ENCODE measurements at places on chromosomes 13 and 19. TPM values are rescaled to one million over a fixed set of nuclear protein-coding genes. Genes with fewer than 3 reads are reported as not detected.

DNA sequence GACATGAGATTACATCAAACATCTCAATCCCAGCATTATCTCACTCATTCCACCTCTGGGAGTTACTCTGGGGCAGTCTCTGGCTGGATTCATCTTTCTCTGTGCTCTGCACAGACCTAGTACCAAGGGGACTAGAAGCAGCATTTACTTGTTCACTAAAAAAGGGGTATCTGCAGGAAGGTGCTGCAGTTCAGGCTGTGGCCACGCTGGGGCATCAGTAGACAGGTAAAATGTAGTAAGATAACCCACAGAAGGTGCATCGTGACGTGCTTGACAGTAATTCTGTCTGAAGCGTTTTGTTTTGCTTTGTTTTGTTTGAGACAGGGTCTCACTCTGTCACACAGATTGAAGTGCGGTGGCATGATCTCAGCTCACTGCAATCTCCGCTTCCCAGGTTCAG is 29.3 kb downstream of the ZNF564 start:
- DNase-seq = no peak

DNA sequence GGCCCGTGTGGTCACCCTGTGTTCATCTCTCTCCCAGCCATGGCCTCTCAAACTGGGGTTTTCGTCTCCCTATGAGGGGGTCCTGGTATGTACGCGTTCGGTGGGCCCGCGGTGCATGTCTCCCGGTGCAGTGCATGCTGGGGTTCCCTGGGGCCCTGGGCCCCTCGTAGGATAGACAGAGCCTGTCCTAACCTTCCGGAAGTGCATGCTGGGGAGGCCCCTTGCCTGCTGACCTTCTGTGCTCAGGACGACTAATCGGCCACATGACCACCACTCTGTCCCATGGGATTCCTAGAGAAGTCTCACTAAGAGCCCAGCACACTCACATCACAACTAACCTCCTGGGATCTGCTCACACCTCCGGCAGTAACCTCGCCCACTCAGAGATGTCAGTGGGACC is 4.9 kb upstream of the USE1 start:
- DNase-seq = no peak

The KLK14 gene
- total RNA-seq = not detected

The ALOX5AP gene
- total RNA-seq = 10.7 TPM

GRCh38 chr13:93217721-93218261 is 8.8 kb upstream of the GPC6 start:
- DNase-seq = no peak

The SPRY2 gene
- total RNA-seq = 19.7 TPM

DNA sequence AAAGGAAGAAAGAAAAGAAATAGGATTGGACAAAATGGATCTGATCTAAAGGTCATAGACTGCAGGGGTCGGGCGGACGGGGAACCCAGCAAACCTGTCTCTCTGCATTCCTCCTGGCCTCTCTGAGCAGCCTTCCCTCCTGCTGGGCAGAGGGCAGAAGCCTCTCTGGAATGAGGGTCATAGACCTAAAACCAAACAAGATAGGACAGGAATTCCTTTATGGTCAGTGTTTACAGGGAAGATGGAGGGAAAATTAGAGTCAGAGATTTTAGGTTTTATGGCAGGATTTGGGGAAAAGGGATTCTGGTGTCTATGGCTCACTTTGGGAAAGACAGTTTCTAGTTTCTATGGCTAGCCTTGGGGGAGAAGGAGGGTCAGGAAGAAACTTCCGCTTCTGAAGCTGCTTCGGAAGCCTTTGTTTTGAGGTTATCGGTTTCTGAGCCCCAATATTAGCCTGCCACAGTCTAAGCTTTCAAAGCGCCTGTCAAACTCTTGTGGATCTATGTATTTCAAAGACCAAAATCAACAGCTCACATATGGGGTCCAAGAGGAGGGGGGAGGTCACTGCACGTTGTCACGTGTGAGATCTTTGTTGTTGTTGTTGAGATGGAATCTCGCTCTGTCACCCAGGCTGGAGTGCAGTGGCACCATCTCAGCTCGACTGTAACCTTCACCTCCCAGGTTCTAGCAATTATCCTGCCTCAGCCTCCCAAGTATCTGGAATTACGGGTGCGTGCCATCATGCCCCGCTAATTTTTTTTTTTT is 18.9 kb upstream of the DPRX start:
- DNase-seq = no peak

The HAUS5 gene
- 19.2 TPM for total RNA-seq

GRCh38 chr13:109747524-109747923 is 38.9 kb downstream of the IRS2 start:
- no peak for DNase-seq

DNA sequence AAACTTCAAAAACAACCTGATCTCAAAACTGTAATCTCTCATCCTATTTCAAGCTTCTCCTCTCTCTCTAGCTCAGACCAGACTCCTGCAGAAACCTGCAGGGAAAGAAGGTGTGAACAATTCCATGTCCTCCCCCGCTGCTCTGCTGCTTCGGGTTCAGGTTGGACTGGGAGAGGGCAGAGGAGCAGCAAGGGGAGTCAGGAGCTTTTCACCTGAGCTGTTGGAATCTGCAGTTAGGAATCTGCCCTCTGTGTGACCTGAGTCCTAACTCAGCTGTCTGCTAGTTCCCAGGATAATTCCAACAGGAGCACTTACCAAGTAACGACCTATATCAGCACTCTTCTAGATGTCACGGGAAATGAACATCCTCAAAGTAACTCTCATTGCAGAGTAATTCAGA is 118.3 kb downstream of the DNAJC15 start:
- DNase-seq = no peak

GRCh38 chr13:31846182-31846938 is 107.0 kb downstream of the RXFP2 start:
- DNase-seq = peak; percentile 81

GRCh38 chr13:72146816-72147215 is 279.8 kb upstream of the DACH1 start:
- DNase-seq = no peak

The GPR183 gene
- 5.4 TPM for total RNA-seq

DNA sequence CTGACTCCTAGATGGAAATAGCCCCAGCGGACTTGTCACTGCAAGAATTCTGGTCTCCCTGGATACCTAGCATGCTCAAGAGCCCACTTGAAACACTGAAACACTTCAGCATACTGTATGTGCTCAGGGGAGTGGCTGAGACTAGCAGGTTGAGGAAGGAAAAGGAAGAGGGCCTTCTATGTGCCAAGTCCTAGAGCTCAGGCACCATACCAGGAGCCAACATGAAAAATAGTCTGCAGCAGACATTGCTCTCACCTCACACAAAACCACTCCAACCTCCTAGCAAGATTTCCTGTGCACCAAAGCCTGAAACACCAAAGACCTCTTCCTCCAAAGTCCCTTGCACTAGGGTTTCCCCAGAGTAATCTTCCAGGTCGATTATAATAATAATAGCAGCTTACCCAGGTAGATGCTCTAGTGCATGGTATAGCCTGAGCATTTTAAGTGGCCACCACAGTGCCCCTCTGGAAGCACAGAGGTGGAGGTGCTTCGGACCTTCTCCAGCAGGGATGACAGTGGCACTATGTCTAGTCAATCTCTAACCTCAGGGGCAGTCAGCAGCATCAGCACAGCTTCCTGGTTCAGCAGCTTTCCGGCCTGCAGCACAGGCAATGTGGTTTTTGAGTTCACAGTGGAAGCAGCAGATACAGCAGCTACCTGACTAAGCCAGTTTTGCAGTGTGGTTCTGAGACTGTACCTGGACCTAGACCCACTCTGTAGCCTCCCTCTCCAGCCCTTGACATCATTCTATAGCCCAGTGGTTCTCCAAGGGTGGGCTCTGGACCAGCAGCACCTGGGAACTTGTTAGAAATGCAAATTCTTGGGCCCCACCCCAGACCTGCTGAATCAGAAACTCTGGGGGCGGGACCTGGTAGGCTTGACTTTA is 45.6 kb upstream of the UBE2L5 start:
- peak; percentile 53 for DNase-seq

GRCh38 chr19:20423381-20424197 is 142.0 kb downstream of the ZNF737 start:
- peak; percentile 68 for DNase-seq

The PAF1 gene
- 36.9 TPM for total RNA-seq

GRCh38 chr19:12748489-12748888 is 3.1 kb upstream of the BEST2 start:
- DNase-seq = no peak

- DNase-seq = no peak
These were observed 1.9 kb upstream of the JUND start for GRCh38 chr19:18283338-18283737.

- DNase-seq = no peak
These were observed 145.5 kb downstream of the SLITRK6 start for GRCh38 chr13:85653681-85654080.

- peak; percentile 88 for DNase-seq
These were observed 103.2 kb downstream of the GADD45B start for GRCh38 chr19:2578901-2579677.

GRCh38 chr19:1008268-1009040 is 8.2 kb downstream of the GRIN3B start:
- no peak for DNase-seq

All from ureter (tissue), 1 donor.